ENCODE measurements at places on chromosomes 3 and 15.

- DNase-seq = no peak
Observed at GRCh38 chr3:101940521-101941317, 91.4 kb downstream of the NFKBIZ start.

- DNase-seq = no peak
Observed at GRCh38 chr3:117541721-117542120, 832.1 kb downstream of the TUSC7 start.

GRCh38 chr3:9784965-9785364, 7.3 kb downstream of the TADA3 start:
- no peak for DNase-seq

GRCh38 chr3:130816561-130817445, 70.2 kb upstream of the PIK3R4 start:
- DNase-seq = no peak

DNA sequence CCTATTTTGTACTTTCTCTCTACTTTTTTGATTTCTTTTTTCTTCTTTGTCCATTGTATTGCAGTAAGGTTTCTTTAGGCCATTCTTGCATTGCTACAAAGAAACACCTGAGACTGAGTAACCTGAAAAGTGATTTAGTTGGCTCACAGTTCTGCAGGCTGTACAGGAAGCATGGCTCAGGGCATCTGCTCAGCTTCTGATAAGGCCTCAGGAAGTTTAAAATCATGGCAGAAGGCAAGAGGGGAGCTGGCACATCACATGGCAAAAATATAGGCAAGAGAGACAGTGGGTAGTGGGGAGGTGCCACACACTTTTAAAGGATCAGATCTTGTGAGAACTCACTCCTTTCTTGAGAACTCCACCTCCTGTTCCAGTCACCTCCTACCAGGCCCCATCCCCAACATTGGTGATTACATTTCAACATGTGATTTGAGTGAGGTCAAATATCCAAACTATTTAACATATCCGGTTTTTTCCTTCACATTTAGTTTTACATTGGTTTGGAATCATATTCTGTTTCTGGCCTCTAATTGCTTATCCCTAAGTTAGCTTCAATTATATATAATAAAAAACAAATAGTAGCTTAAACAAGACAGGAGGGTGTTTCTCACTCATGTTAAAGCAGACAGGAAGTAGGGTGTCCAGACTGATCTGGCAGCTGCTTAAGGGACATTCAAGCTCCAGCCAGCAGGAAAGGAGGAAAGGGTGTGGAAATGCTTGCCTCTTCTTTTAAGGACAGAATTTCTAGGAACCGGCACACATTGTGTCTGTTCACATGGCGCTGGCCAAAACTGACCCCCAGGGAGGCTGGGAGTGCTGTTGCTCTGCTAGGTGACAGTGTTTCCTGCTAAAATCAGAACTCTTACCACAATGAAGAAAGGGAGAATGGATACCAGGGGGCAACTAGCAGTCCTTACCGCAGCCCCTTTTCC, 28.8 kb upstream of the SKOR1 start:
- no peak for DNase-seq

DNA sequence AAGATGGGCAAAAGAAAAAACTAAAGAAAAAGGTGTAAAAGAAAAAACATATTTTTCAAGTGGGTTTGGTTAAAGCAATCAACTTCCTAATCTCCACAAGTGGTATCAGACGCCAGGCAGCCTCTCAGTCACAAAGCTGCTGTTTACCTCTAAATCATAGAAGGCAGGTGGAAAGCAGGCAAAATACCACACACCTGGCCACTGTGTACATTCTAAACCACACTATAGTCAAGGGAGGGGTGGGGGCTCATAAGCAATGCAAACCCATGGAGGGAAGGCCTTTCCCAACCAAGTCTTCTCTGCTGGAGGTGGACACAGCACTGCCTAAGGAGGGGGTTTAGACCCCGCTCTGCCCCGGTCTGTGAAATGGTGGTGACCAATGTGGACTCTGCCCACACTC, 50.4 kb downstream of the MCF2L2 start:
- no peak for DNase-seq

- no peak for DNase-seq
Observed at GRCh38 chr15:74468341-74469032, 7.5 kb upstream of the UBL7 start.

GRCh38 chr3:113628788-113629187, 67.7 kb downstream of the USF3 start:
- no peak for DNase-seq

DNA sequence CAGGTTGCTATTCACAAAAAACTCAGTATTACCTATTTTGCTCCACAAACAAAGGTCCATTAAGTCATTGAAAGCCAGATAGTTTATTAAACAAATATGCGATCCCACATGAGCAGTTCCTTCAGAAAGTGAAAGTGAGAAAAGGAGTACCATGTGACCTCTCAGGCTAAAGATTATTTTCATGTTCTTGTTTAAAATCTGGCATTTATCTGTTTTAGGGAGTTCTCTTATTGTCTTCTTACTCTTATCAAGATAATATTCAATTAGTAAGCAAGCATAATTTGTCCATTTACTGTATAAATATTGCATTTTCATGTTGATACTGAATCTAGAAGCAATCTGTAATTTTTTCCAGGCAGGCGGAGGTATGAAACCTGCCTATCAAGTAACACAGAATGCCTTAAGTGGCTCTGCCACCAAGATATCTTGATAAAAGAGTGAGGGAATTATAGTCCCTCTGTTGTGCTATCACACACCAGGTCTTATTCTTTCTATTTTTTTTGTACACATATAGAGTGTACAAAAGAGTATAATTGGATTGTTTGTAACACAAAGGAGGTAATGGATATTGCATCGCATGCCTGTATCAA, 20.1 kb upstream of the PLSCR5 start:
- no peak for DNase-seq

DNA sequence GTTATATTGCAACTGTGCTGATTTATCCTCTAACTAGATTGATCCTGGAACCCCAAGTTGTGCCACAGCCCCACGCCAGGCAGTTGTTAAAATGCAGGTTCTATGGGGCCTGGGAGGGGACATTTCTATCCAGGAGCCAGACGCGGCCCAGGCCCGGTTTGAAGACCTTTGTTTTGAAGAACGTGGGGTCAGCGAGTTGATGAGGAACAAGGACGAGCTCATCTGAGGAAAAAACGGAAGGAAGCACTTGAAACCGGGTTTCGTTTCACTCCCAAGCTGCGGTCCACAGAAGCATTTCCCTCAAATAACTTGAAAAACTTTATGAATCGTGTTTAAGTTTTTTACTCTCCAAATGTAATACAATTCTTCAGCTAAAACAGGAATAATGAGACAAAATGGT, 76.4 kb downstream of the CHSY1 start:
- no peak for DNase-seq

DNA sequence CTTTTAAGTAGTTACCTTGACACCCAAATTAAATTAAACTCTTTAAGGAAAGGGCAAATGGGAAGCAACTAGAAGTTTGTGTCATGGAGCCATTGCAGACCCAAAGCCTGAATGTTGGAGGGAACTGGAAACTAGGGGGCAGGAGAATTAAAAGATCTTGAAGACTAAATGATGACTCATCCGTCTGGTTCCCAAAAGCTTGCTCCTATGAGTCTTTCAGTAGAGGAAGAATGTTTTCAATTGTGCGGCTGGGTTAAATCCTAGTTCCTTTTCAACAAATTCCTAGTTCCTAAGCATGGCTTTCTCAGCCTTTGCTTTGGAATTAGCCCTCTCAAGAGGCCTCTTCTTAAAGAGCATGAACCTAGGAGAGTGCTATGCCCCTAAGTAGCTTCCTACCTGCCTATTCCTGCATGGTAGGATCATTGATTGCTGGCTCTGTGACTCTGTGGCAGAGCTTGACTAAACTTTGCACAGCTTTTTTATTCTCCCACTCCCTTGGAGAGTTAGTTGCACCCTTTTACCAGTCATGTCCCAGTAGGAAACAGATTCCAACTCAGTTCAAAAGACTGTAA, 17.7 kb downstream of the CLEC3B start:
- no peak for DNase-seq

GRCh38 chr3:36486009-36486795, 105.9 kb downstream of the STAC start:
- no peak for DNase-seq

DNA sequence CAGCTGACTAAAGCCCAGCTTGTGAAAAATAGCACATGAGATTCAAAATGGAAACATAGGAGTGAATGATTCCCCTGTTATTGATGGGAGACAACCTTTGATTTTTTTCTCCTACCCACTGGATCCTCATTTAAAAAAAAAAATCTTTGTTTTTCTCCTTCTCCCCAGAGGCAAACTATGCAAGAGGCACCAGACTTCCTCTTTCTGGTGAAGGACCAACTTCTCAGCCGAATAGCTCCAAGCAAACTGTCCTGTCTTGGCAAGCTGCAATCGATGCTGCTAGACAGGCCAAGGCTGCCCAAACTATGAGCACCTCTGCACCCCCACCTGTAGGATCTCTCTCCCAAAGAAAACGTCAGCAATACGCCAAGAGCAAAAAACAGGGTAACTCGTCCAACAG, 2.6 kb downstream of the CACNA1D start:
- DNase-seq = no peak

DNA sequence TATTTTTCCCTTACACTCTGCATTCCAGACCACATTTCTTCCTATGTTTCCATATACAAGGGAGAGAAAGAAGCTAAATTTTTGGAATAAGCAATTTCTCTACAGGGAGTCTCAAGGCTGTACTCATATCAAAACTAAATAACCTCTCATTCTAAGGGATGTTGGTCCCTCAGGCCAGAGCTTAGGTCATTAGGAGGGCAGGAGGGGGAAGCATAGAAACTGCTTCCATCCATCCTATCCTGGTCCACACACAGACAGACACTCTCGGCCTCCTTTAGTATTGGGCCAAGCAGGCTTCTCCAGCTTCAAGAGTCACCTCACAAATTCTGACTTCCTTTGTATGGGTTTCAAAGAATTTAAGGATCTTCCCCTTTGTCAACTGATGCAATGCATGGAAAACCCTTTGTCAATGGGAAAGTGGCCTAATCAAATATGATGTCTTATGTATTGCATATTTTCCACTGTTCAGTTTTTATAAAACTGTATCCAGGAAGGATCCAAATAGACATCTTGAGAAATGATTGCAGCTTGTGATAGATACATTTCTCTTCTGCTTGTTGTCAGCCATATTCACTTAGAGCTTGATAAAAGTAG, 140.7 kb upstream of the RARB start:
- DNase-seq = no peak

DNA sequence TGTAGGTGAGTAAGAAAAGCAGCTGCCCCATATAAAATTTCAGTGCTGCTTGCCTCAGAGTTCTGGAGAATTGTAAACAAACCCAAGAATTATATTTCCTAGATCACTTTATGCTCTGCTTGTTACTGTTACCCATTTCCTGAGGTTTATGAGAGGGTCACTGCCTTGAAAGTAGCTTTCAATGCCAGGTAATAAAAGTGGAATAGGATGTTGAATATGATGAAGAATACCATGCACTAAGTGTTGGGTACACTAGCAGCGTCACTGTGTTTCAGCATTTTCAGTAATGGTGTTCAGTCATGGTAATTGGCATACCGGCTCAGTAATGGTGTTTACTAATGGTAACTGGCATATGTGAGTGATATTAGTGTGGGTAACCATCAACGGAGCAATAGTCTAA, 449.8 kb upstream of the TPRG1 start:
- no peak for DNase-seq

- DNase-seq = no peak
Observed at GRCh38 chr3:122609798-122610559, 32.5 kb downstream of the PARP15 start.

GRCh38 chr3:38454178-38454883, 641 bp downstream of the ACVR2B start:
- no peak for DNase-seq

DNA sequence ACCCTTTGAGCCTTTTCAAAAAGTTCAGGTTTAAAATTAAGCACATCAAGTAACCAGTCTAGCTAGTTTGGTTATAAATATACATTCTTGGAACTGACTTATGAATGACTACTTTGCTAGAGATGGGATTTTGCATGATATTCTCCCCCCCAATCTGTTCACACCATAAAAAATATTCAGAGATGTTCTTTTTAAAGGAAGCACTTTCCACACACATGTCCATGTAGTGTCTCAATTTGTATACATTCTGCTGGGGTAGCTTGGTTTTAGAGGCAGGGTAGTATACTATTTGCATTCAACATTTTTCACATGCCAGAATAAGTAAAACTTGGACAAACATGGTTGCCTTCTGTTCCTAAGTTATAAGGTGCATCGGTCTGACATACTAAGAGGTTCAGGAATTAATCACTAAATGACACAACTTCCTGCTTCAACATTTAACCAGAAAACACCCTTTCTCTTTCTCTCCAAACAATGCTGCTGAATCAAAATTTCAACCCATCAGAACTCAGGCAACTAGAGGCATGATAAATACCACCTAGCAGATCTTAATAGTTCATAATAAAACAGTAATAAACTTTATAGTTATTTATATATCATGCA, 57.0 kb downstream of the SUMF1 start:
- DNase-seq = no peak

DNA sequence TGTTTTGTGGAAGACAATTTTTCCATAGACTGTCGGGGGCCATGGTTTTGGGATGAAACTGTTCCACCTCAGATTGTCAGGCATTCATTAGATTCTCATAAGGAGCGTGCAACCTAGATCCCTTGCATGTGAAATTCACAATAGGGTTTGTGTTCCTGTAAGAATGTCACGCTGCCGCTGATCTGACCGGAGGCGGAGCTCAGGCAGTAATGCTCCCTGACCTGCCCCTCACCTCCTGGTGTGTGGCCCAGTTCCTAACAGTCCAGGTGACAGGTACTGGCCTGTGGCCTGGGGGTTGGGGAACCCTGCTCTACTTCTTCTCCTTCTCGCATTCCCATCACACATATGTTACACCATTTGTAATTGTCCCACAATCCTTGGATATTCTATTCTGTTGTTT, 11.0 kb downstream of the CHRNA7 start:
- DNase-seq = no peak

- DNase-seq = no peak
Observed at GRCh38 chr3:27556887-27557286, 72.7 kb upstream of the SLC4A7 start.

GRCh38 chr3:98512576-98512975, 10.1 kb downstream of the CLDND1 start:
- no peak for DNase-seq

GRCh38 chr15:70539409-70539808, 223.9 kb downstream of the UACA start:
- no peak for DNase-seq

GRCh38 chr15:33198541-33198940, 4.0 kb upstream of the FMN1 start:
- DNase-seq = no peak

DNA sequence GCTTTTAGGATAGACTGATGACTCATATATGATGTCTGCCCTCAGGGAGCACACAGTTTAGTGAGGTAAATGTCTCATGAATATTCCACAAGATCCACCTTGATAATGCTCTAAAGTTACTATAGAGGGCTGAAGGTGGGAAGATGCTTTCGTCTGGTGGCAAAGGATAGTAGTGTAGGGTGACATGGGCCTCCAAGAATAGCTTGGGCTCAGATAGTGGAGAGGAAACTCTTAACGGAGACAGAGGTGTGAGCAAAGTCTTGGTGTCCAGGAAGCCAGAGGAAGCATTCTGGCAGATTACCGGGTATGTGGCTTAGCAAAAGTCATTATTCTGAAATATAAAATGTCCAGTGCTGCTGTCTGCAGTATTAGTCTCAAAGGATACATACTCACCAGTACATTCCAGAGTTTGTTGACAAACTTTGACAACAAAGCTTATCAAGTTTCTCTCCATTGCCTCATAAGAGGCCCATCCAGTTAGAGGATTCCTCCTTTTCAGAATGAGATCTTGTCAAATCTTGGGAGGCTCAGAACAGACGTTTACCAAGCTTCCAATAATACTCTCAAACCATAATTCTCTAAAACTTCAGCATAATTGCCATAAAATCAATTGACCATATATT, 316.7 kb downstream of the LPP start:
- no peak for DNase-seq

- no peak for DNase-seq
Observed at GRCh38 chr3:185341616-185342458, 21.1 kb upstream of the MAP3K13 start.
